ENCODE measurements at places on chromosomes 12 and 14.

- DNase-seq, result no peak
Measured at GRCh38 chr12:6205144-6205539, 4.9 kb downstream of the CD9 start.

GRCh38 chr14:56216626-56217379 lies 98.6 kb downstream of the PELI2 start:
- no peak for DNase-seq

DNA sequence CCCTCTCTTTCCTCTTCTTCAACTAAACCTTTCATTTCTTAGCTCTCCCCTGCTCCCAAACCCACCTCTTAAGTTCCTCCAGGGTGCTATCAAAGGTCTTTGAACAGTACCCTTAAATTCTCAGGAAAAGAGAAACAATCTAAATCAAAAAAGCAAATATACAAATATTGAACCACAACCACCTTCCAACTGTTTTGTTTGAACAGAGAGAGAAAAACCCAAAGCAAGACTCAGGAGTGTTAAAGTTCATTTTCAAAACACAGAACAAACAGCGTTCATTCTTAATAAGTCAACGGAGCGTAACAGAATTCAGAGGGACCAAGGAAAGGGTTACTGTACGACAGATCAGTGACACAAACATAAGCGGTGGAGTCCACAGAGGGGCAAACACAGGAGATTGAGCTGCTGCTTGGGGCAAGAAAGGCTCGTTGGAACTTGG lies 73.3 kb downstream of the NDUFA12 start:
- no peak for DNase-seq

DNA sequence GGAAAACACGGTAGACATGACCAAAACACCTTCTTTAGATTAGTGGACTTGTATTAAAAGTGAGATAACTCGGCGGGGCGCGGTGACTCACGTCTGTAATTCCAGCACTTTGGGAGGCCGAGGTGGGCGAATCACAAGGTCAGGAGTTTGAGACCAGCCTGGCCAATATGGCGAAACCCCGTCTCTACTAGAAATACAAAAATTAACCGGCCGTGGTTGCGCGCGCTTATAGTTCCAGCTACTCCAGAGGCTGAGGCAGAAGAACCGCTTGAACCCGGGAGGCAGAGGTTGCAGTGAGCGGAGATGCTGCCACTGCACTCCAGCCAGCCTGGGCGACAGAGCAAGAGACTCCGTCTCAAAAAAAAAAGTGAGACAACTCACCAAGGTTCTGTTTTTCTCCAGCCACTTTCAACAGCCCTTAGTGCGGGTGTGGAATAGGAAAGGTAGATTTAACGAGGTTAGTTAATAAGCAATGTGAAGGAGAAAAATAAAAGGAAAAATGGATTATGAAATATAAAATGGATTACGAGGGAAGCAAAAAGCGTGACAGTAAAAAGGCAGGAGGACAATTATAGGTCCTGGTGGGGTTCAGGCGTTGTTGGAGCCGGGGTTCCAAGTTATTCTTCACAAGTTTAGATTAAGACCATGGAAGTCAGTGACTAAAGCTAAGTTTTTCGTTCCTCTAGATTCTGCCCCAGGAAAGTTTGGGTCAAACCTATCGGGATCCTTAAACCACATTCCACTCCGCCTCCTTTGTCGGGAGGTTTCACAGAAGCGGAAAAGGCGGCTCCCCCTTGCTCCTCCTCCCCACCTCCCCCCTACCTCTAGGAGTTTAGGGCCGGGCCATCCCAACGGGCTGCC lies 534 bp downstream of the PPP2R3C start:
- no peak for DNase-seq

GRCh38 chr12:128290938-128291337 lies 24.0 kb downstream of the TMEM132C start:
- no peak for DNase-seq

DNA sequence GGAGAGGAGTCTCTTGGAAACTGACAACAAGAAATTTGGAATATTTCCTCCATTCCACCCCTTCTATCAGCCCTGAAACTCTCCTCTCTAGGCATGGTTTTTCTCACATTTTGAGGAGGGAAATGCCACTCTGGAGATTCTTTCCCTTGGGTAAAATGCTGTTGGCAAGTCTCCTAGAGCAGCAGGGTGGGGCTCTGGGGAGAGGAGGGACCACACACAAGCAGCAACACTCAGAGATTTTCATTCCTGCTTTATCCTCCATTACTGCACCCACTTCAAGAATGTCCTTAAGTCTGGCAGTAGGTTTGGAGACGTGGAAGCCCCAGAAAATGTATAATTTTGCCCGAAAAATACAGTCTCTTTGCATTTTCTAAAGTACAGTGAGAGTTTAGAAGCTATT lies 130.8 kb upstream of the FLRT2 start:
- no peak for DNase-seq

DNA sequence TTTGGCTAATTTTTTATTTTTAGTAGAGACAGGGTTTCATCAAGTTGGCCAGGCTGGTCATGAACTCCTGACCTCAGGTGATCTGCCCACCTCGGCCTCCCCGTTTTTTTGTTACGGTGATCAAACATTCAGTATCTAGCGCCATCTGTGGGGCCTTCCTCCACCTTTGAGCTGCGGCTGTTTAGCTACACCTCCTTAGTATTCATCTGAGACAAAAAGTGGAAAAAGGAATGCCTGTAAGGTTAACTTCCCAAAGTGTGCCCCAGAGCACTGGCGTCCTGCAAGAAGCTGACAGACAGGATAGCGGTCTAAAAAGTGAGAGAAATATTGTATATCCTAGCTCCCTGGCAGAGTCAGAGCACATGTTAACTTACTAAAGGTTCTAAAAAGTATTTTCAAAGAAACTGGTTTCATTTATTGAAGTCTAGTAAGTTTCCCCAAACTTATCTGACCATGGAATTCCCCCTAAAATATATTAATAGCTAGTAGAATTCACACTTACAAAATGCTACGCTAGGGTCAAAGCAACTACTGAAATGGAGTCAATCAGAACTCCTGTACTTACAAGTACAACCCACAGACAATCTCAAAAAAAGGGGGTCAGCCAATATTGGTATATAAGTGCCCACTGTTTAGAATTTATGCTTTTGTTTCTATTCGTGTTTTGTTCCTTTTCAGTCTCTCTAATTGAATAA lies 59.1 kb downstream of the DUSP16 start:
- DNase-seq, result no peak

DNA sequence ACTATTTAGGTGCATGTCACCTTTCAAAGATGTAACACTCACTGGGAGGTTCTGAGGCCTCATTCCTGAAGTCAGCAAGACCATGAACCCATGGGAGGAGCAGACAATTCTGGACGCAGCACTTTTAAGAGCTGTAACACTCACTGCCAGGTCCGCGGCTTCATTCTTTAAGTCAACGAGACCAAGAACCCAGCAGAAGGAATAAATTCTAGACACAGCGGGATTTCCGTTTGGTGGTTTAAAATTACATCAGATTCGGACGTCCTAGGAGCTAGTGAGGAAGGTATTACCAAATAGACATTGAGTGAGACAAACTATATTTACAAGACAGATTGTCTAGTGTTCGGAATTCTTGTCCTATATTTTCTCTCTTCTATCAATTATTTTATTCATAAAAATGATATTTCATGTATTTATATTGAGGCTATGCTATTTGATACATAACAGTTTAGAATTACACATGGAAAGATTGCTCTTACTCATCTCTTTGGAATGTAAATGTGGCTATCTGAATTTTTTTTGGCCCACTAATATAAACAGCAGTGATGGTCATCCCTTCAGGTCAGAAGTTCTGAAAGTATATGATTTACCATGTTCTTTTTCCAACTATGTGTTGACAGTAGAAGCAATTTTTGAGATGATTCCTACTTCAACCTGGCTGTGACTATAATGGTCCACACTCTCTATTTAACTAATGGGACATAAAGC lies 1973.0 kb upstream of the FLRT2 start:
- no peak for DNase-seq

DNA sequence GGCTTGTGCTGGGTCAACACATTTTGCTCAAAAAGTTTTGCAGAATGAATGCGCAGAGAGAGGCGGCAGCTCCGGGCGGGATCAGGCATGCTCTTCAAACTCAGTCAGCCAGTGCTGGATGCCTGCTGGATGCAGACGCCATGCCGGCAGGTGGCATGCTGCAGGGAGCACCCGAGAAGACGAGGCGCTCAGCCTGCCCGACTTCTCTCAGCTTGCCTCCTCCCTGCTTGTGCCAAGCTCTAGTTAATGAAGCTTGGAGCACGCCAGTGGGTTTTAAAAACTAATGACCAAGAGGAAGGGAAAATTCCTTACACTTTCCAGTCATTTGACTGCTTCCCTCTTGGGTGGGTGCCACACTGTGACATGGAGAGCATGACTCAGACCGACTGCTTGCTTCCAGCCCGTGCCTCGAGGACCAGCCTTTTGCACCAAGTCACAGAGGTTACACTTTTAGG lies 39.8 kb downstream of the SLC24A4 start:
- DNase-seq, result no peak

- no peak for DNase-seq
Measured at GRCh38 chr14:90628825-90629224, 187.4 kb downstream of the TTC7B start.

- DNase-seq, result no peak
Measured at GRCh38 chr14:63673255-63673654, 31.6 kb upstream of the WDR89 start.

- DNase-seq, result no peak
Measured at GRCh38 chr14:28141662-28142061, 624.9 kb upstream of the FOXG1 start.

DNA sequence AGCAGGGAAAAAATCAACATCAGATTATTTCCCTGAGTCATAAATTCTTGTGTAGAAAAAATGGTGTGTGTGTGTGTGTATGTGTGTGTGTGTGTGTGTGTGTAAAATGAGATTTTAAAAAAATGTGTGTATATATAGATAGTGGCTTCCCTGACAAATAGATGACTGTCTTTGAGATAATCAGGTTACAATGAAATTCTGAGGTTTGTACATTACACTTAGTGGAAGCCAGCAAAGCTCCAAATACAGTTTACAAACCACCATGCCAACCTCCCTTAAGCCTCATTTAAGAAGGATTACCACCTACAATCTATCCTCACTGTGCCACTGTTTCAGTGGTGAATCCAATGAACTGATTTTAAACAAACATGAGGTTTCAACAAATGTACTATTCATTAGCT lies 93.8 kb downstream of the MED13L start:
- DNase-seq, result no peak

- DNase-seq, result no peak
Measured at GRCh38 chr12:16165506-16165905, 112.0 kb downstream of the SLC15A5 start.

DNA sequence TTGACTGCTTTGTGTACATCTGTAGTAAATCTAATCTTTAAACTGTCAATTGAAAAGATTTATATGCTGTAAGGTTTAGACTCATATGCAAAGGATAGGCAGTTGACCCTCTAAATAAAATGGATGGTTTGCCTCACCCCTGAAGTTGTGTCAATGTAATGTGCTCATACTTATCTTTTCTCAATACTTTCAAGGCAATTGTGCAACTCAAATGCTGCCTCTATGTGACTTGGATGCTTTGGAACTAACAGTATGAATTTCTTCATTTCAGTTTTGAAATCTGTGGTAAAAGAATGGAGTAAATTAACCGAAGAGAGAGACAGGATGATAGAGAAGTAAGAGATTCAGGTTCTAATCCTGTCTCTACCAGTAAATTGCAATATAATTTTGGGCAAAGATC lies 9.7 kb downstream of the PDE6H start:
- no peak for DNase-seq

DNA sequence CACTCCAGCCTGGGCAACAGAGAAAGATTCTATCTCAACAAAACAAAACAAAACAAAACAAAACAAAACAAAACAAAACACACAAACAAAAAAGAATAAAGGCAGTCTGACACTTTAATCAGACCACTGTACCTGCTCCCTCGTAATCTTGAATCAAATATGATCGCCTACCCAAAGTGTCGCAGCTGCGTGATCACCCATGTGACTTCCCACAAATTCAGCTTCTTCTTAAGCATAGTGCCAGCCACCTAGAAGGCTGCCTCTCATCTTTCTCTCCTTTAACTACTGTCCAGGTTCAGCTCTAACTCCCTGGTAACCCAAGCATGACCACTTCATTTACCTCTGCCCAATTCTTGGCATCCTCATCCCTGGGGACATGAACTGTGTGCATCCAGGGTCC lies 37.4 kb downstream of the FMNL3 start:
- DNase-seq, result no peak

- no peak for DNase-seq
Measured at GRCh38 chr12:132286912-132287311, 42.5 kb downstream of the GALNT9 start.

DNA sequence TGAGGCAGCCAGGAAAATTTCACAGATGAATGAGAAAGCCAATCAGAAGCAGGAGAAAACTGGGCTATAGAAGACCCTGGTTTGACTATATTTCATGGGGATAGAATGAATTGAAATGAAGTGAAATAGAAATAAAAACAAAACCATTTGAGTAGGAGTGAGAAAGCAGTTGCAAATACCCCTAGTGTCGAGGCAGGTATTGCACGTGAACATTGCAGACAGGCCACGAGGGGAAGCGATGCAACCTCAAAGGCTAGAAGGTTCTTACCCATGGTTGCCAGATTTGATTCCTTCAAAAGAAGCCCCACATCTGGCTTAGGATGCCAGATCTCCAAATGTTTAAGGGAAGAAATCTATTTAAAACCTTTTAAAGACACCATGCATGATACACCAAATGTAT lies 648.9 kb downstream of the VRK1 start:
- DNase-seq, result no peak

DNA sequence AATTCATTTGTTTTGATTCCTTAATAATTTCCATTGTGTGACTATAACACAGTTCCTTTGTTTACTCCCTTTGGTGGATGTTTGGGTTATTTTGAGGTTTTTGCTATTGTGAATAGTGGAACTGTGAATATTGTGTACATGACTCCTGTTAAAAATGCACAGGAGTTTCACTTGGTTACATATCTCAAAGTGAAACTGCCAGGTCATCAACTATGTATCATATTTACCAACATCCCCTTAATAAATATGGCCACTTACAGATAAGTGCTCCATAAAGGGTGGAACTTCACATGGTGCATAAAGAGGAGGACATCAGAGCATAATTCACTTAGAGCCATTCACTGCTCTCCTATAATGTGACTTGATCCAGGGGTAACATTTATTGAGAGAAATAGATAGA lies 328.9 kb downstream of the SEC23A start:
- no peak for DNase-seq

DNA sequence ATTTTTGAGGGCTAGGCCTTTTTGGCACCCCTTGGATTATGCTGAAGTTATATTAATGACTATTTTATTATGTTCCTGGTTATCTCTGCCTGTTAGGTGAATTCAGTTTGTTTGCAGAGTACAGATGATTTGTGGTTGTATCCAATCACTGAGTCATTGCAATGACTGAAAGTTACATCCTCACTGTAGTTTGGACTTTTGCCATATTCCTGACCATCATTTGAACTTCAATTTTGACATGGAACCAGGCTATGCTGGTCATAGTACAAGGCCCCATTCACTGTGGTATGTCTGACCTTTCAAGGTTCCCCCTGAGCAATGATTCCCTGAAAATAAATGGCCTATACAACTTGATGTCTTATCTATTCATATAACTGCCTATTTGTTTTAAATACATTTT lies 621.0 kb downstream of the CCER1 start:
- no peak for DNase-seq

Measured in T-helper 22 cell (primary cell).